SW 1271 (cell line): ENCODE measurements at places on chromosomes 5 and 9.
A peak's percentile ranks its signal among the peaks of the same experiment; 100 is the strongest.

- no peak for DNase-seq
These were observed 50.7 kb downstream of the UIMC1 start for GRCh38 chr5:176955895-176956294.

- DNase-seq, result no peak
These were observed 14.0 kb downstream of the NFX1 start for GRCh38 chr9:33304362-33304761.

DNA sequence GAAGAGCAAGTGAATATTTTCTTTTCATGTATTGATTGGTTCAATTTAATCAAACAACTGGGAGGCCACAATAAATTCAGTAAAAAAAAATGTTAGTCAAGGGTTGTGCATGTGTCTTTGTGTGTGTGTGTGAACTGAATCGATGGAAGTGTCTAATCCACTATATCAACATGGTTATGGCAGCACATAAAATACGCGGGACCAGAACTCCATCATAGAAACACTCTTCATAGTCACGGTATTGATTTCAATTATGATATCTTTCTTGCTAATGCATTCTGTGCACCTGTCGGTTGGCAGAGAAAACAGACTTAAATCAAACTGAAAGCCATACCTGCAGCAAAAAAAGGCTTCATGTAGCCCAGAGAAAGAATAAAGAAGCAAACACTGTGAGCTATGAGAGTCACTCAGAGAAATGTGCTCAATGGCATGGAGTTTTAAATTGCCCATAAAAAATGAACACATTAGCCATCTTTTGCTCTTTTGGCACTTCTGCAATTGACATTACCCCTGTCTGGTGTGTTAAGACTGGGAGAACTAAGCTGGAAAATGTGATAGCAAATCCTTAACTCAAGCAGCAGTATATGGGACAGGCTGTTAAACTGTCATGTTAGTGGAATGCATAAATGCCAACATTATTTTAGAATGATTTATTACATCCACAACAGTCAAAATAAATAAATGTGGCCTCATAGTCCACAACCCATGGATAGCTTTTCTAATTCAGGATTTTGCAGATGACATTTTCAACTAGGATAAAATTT is 642.4 kb upstream of the C9orf72 start:
- peak; percentile 12 for DNase-seq

GRCh38 chr5:139389701-139390638 is at the start of gene MZB1:
TSS of gene MZB1 (minus strand) at chr5:139389913. CDS start at chr5:139389856, 57 bp downstream.
- no peak for DNase-seq

GRCh38 chr9:129125478-129125877 is 14.3 kb downstream of the PTPA start:
- no peak for DNase-seq

GRCh38 chr9:34242830-34243229 is 64.0 kb downstream of the UBAP1 start:
- DNase-seq, result no peak

DNA sequence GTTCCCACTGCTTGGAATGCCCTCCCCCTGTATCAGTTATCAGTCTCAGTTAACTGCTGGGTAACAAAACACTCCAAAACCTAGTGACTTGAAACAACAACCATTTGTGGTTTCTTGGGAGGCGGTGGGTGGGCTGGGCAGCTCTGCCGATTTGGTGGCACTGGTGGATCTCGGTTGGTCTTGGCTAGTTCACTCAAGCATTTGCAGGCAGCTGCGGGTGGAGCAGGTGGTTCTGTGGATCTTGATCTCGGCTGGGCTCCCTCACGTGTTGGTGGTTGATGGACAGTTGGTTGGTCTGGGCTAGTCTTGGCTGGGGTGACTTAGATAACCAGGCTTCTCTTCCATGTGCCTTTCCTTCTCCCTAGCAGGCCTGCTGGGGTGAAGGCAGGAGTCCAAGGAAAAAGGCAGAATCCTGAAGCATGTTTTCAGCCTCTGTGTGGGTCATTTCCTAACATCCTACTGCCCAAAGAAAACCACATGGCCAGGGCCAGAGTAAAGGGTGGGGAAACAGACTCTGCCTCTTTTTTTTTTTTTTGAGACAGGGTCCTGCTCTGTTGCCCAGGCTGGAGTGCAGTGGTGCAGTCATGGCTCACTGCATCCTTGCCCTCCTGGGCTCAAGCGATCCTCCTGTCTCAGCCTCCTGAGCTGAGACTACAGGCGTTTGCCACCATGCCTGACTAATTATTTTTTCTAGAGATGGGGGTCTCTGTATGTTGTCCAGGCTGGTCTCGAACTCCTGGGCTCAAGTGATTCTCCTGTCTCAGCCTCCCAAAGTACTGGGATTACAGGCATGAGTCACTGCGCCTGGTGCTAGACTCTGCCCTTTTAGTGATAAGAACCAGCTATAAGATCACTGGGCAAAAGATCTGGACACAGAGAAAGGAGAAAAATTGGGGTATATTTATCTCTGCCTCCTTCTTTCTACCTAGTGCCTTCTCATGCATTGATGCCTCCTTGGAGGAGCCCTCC is 183.7 kb downstream of the RGS3 start:
- DNase-seq, result no peak

DNA sequence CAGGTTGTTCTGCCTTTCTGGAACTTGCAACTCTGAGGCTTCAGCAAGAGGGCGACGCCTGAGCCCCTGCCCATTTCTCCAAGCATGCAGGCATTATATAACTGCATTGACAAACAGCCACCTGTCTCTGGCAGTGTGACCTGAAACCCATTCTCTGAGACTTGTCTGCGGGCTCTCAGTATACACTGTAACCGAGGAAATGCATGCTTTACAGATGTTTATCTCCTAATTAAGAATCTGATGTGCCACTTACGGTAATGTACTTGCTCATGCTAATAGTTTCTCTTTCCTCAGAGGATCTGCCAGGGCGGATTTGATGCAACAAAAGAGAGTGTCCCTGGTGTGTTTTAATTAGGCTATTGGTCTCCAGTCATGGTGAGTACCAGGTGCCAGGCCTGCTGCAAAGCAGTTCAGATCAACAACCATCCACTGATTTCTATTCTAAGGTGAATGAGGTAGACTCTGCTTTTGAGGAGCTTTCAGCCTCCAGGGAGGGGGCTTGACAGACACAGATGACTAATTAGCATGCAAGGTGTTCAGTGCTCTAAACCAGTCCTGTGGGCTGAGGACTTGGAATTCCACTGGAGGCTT is 593.7 kb upstream of the KLF4 start:
- no peak for DNase-seq

DNA sequence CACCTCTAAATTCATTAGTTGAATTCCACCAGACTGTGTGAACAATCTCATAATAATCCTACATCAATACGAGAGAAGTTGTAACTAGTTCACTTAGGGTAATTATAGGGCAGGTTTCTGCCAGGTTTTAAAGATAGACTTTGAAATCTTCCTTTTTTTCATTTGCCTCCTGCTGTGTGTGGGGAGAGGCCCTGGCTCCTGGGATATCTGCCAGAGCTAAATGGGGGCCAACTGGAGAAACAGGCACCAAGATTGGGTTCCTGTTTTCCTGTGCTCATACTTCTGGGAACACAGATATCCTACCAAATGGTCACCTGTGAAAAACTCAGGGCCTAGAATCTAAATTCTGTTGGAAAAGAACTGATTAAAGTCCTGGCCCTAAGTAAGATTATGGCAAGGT is 42.3 kb downstream of the SH3RF2 start:
- DNase-seq, result no peak

GRCh38 chr9:93815135-93815534 is 140.0 kb downstream of the BARX1 start:
- DNase-seq, result no peak

DNA sequence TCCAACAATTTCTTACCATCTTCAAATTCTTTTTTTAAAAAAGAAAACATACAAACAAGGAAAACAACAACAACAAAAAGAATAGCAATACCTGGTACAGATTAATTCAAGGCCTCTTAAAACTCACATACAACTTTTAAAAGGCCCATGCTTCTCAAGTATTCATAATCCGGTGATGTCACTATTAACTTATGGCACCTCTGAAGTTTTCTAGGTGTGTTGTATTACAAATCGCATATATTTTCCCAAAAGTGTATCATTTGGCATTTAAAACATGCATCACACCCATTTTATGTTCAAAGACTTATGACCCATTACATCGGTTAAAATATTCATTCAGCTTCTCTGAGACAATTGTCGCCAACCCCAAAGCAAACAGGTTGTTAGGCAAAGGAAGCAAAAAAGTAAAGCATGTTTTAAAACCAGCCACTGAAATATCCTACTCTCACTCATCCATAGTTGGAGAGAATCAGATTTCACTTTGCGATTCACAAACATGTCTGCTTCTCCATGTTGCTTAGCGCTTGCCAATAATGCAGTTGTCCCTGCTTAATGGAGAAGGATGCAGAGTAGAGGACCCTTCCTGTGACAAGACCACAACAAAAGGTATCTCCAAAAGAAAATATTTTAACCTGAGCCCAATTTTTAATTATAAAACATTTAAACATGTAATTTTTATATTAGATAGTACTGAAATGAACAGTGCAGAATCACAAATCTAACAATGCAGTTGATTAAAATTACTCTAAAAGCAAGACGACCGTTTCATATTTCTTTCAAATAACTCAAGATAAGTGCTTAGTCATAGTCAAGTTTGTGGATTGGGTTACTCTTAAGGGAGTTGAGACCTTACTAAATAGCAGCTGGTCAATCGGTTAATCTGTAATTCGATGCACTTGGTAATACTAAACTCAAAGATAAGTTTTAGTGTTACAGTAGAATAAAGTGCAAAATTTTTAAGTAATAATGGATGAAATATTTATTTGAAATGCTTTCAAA is 1.6 kb downstream of the SKP1 start:
- DNase-seq, result no peak

- DNase-seq, result no peak
These were observed 80.7 kb downstream of the TSSK1B start for GRCh38 chr5:113354055-113354454.
